Activated gamma-delta T cell treated with Interleukin-2 at 50 U/mL for 16 hours (primary cell): ENCODE measurements at places on chromosomes 1 and 21.

DNA sequence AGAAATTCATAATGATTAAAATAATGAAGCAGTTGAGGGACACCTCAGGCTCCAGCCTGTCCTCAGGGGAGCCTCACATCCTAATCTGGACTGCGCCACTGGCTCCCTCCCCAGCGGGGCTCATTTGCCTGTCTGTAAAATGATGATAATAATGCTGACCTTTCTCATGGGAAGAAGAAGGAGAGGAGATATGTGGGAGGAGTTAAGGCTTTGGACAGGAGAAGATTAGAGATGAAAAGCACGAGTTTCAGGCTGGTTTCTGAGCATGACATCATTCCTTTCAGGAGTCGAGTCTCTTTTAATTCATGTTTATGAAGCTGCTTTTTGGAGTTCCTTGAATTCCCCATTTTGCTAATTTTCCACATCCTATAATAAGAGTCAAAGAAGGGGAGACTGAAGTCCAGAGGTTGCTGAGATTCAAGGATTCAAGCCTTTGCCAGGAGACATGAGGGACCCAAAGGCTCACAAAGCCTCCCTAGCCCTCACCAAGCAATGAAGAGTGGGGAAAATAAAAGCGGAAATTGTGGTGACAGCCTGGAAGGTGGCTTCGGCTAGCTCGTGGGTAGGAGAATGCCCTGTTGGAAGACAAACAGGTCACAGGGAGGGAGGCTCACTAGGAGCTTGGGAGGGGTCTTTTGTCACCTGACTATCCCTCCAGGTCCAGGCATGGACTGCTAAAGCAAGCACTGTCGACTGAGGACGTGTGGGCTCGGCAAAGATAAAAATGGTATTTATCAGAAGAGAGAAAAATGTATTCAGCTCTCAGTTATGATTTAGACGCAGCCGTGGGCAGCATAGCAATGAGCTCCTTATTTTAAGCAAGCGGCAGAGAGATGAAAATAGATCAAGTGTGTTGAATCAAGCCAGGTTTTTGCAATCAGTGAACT is 27.5 kb upstream of the STMN1 start:
- no peak for DNase-seq

GRCh38 chr1:99643021-99643779 is 2.7 kb upstream of the PALMD start:
- no peak for DNase-seq

GRCh38 chr1:186442651-186443375 is 18.1 kb downstream of the PDC start:
- no peak for DNase-seq

DNA sequence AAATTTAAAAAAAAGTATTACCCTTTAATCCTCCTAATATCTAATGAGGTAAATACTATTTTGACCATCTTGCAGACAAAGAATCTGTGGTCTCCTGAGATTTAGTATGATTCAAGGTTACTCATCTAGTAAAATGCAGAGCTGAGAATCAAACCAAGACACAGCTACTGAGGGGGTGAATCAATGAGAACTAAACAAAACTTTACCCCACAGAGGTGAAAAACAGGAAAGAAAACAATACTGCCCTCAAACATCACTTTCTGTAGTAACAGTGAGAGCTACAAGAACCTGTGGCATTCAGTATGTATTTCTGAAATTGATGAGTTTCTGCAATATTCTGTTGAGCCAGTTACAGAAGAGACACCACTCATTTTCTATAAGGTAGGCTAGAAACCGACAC is 85.1 kb downstream of the JAK1 start:
- no peak for DNase-seq

DNA sequence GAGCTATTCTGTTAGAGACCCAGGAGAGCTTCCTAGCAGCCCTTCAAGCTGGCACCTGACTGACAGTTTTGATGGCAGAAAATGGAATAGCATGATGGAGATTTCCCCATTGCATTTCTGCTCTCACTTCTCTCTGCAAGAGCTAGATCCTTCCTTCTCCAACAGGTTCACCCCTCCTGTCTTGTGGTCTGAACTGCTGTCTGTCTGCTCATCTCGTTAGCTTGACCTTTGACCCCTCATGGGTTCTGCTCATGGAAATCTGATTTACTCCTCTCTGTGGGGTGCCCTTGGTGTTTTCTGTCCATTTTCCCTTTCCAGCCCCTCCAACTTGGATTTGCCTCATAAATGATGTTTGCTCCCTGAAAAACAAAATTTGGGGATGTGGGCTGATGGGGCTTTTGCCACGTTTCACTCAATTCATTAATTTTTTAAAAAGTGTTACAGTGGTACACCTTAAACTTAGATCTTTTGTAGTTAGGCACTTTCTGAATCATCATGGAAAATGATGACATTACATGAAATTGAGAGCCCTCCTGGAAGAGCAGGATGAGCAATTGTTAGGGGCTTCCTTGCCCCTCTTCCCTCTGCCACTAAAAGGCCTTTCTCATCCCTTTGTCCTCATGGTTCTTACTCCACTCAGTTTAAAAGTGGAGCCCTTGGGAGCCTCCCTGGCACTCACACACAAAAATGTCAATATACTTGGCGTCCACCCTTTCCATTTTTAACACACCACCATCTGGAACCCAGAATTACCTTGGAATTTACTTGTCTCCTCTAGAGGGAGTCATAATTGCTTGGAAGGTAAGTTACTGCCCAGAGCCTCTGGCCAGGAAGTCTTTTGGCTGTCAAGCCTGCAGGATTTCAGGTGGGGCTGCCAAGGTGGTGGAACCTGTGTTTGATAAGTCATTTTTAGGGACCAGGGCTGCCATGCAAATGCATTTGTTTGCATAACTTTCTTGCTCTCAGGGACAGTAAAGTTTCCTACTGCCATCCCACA is 31.9 kb upstream of the IL19 start:
- DNase-seq, result no peak

DNA sequence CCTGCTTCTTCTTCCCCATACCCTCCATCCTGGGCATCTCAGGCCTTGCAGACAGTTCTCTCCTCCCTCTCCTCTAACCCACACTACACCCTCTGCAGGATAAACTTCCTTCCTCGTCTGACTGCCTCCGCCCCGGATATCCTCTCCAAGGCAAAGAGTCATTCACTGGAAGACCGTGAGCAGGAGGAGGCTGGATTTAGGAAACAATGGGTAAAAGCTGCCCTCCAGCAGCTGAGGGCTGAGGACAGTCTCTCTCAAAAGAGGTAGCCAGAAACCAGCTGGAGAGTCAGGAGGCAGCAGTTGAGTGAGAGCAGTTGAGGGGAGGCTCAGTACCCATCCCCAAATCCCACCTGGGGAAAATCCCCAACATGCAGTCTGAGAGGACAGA is 1.4 kb downstream of the CSRP1 start:
- no peak for DNase-seq
